Cardiac muscle cell (in vitro differentiated cells and primary cell): ENCODE measurements at places on chromosomes 13 and 19. TPM values are rescaled to one million over a fixed set of nuclear protein-coding genes. Genes with fewer than 3 reads are reported as not detected.

- peaks cover 9% of the 10 kb centered on the region for H3K4me1 ChIP-seq
- no peaks in the 10 kb centered on the region for H3K27me3 ChIP-seq
- no peak overlapping the region for H3K27ac ChIP-seq
These were observed 24.7 kb downstream of the ZSWIM9 start for GRCh38 chr19:48194844-48195830.

DNA sequence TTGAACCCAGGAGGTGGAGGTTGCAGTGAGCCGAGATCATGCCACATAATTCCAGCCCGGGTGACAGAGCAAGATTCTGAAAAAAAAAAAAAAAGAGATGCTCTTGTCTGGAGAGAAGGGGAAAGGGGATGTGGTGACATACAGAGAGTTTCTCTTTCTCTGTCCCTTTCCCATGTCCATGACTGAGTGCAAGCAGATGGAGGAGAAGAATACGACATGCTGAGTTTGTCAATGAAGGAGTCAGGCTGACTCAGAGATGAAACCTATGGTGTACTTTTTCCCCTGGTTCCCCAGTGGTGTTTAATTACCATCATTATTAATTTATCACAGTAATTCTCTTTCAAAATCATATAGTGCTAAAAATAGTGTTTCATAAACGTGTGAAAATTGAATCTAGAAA is 448.8 kb downstream of the FOXO1 start:
- no peak overlapping the region for H3K27ac ChIP-seq
- H3K36me3 ChIP-seq: no peaks in the 10 kb centered on the region
- H3K27me3 ChIP-seq: no peaks in the 10 kb centered on the region
- H3K4me1 ChIP-seq: no peaks in the 10 kb centered on the region
- no peak for DNase-seq

DNA sequence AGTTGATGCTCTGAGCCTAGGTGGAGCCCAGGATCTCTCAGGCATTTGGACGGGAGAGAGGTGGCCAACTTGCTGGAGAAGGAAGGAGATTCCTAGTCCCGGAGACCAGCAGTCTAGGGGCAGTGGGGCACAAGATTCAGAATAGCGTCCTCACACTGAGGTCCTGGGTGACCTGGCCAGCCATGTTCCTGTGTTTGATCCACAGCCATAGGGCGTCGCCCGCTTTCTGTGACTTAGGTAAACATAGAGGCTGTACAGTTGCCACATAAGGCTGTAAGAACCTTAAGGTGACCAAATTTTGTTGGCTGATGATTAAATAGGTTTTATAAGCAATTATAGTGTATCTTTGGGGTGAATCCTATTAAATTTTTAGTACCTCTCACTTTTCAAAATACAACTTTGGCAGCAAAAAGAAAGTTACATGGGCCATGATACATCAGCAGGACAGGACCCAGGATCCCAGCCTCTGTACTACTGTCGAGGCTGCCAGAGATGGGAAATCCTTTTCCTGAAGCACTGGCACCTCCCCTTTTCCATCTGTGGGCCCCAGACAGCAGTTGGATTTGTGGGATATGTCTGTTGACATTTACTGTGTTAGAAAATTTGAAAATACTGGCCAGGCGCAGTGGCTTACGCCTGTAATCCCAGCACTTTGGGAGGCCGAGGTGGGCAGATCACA is 37.5 kb downstream of the TSSK6 start:
- H3K4me3 ChIP-seq: no peak overlapping the region
- no peaks in the 10 kb centered on the region for H3K36me3 ChIP-seq
- no peaks in the 10 kb centered on the region for H3K27me3 ChIP-seq
- H3K27ac ChIP-seq: no peak overlapping the region
- H3K4me1 ChIP-seq: peaks cover 11% of the 10 kb centered on the region

DNA sequence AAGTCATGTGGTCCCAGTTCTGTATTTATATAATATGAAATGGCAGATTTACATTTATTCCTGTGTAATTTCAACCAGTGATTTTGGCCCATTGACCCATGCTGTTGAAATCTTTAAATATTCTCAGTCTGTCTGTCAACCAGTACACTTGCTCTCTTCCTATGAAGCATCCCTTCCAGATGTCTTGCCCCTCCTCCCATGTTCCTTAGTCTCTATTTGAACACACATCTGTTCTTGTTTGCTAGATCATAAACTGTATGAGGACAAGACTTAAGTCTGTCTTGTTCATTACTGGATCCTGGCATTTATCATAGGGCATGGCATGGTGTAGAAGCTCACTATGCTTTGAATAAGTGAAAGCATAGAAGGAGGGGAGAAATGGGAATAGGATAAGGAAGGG is 34.9 kb downstream of the STARD13 start:
- H3K4me3 ChIP-seq: no peak overlapping the region
- no peaks in the 10 kb centered on the region for H3K27me3 ChIP-seq
- no peak for DNase-seq
- H3K4me1 ChIP-seq: peaks cover 44% of the 10 kb centered on the region

Gene TUBA3C
- not detected in 2 replicates for total RNA-seq
